ENCODE measurements at places on chromosomes 2 and 18.

GRCh38 chr2:58598171-58598570, 357.0 kb upstream of the FANCL start:
- no peak overlapping the region for H3K27ac ChIP-seq
- no peak overlapping the region for H3K4me3 ChIP-seq
- no peaks in the 10 kb centered on the region for H3K36me3 ChIP-seq
- H3K27me3 ChIP-seq: no peaks in the 10 kb centered on the region
- no peak for DNase-seq
- H3K4me1 ChIP-seq: no peaks in the 10 kb centered on the region

DNA sequence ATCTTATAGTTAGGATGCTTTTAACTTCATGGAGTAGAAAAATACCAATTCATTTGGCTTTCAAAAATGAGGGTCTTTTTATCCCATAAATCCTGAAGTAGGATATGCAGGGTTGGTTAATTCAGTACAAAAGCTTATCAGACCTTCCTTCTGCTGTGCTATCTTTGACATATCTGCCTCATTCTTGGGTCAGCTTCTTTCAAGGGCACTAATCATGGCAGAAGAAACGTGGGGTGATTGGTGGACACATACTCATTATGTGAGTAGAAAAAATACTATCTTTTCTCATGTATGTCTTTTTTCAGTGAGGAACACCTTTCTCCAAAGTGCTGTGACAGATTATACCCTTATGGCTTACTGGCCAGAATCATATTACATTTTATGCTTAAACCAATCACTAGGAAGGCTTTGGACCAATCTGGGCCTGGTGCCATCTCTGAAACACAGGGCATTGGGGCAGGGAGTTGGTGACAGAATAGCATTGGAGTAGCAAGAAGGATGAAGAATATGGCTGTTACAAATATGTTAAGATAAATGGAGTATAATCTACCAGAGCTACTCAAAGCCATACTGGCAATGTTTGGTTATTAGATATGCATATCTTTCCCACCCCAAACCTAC, 10.1 kb downstream of the UGP2 start:
- H3K4me1 ChIP-seq: peaks cover 49% of the 10 kb centered on the region
- H3K27me3 ChIP-seq: no peaks in the 10 kb centered on the region
- no peak for DNase-seq

GRCh38 chr2:231663458-231664212, 44.7 kb upstream of the PTMA start:
- H3K4me3 ChIP-seq: no peak overlapping the region
- H3K27me3 ChIP-seq: no peaks in the 10 kb centered on the region
- peak overlapping the region; percentile 62 for H3K27ac ChIP-seq
- peaks cover 13% of the 10 kb centered on the region for H3K4me1 ChIP-seq
- DNase-seq: no peak

DNA sequence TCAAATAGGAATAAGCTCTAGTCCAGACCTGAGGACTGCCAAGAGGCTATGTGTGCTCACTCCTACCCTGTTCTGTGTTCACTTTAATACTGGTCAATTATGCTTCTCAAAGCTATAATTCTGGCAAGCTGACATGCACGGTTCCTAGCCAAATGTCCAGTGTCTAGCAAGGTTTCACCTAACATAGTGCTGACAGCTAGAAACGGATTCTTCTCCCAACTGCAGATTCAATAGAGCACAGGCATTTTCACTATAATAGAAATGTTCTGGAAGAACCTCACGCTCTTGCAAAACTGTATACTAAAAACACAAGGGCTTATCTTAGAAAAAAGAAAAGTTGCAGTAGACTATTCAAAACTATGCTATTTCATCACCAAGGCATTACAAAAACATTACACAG, 45.1 kb downstream of the HDAC4 start:
- no peak overlapping the region for H3K27ac ChIP-seq
- no peak for DNase-seq
- peaks cover 27% of the 10 kb centered on the region for H3K4me1 ChIP-seq
- H3K4me3 ChIP-seq: no peak overlapping the region
- H3K36me3 ChIP-seq: peaks cover 38% of the 10 kb centered on the region

GRCh38 chr2:157477919-157478318, 34.0 kb upstream of the CYTIP start:
- H3K4me1 ChIP-seq: no peaks in the 10 kb centered on the region
- no peak overlapping the region for H3K27ac ChIP-seq
- no peak for DNase-seq
- no peaks in the 10 kb centered on the region for H3K27me3 ChIP-seq
- H3K4me3 ChIP-seq: no peak overlapping the region

- H3K4me1 ChIP-seq: peaks cover 23% of the 10 kb centered on the region
- no peak for DNase-seq
- H3K36me3 ChIP-seq: peaks cover 6% of the 10 kb centered on the region
- H3K27me3 ChIP-seq: peaks cover 13% of the 10 kb centered on the region
- peak overlapping the region; percentile 39 for H3K27ac ChIP-seq
- peak overlapping the region; percentile 82 for H3K4me3 ChIP-seq
Observed at GRCh38 chr2:37325625-37326071, 1.0 kb upstream of the PRKD3 start.

- H3K27me3 ChIP-seq: peaks cover 3% of the 10 kb centered on the region
- H3K4me1 ChIP-seq: no peaks in the 10 kb centered on the region
- H3K36me3 ChIP-seq: no peaks in the 10 kb centered on the region
- H3K27ac ChIP-seq: no peak overlapping the region
- DNase-seq: no peak
Observed at GRCh38 chr18:60596928-60597327, 224.4 kb upstream of the MC4R start.

DNA sequence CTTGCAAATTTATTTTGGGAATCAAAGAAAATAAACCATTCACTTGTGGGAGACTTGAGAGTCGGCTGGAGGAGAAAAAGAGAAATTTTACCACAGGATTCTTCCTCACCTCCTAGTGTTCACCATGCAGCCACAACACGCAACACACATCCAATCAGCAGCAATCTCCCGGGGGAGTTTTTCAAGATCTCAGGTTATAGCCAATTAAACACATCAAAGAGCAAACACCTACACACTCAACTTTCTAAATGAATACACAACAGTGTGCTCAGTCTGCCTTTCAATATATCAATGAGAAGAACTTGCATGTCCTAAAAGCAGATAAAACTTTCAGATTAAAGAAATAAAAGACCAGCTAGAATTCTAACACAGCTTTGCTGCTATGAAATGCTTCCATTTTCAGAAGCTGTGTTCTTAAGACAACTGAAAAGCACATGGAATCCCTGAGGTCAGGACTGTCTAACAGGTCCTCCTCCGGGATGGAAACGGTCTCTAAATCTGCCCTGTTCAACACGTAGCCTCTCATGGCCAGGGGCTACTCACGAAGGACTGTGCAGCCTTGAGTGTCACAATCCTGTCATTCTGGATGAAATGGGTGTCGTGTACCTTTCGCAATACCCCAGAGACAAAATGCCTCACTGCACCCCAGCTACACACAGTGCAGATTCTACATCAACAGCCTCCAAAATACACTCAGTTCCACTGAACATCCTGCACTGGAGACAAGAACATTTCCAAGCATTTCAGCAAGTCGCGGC, 84.2 kb downstream of the ZNF516 start:
- H3K27me3 ChIP-seq: no peaks in the 10 kb centered on the region
- H3K36me3 ChIP-seq: peaks cover 38% of the 10 kb centered on the region
- no peak overlapping the region for H3K4me3 ChIP-seq
- DNase-seq: peak; percentile 7

- no peaks in the 10 kb centered on the region for H3K27me3 ChIP-seq
- peaks cover 41% of the 10 kb centered on the region for H3K36me3 ChIP-seq
- DNase-seq: no peak
- H3K4me1 ChIP-seq: no peaks in the 10 kb centered on the region
- no peak overlapping the region for H3K4me3 ChIP-seq
Observed at GRCh38 chr18:62556397-62556796, 33.6 kb downstream of the ZCCHC2 start.

DNA sequence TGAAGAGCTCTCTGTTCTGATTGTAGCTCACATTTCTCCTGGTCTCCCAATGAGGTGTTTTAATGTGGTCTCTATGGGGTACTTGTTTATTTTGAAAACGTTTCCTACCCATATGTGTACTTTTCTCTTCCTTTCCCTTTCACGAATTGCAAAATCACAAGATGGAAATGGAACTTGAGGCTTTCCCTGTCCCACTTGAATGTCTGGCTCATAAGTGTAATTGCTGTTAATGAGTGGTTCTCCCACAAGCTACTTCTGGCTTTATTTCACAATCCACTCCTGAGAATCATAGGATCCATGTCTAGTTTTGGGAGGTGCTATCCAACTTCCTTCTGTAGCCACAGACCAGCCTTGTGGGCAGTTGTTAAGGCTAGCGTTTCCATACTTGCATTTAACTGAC, 81.1 kb upstream of the CAVIN2 start:
- no peak for DNase-seq
- no peaks in the 10 kb centered on the region for H3K27me3 ChIP-seq
- H3K4me1 ChIP-seq: peaks cover 10% of the 10 kb centered on the region
- no peak overlapping the region for H3K4me3 ChIP-seq
- no peak overlapping the region for H3K27ac ChIP-seq
- H3K36me3 ChIP-seq: no peaks in the 10 kb centered on the region

DNA sequence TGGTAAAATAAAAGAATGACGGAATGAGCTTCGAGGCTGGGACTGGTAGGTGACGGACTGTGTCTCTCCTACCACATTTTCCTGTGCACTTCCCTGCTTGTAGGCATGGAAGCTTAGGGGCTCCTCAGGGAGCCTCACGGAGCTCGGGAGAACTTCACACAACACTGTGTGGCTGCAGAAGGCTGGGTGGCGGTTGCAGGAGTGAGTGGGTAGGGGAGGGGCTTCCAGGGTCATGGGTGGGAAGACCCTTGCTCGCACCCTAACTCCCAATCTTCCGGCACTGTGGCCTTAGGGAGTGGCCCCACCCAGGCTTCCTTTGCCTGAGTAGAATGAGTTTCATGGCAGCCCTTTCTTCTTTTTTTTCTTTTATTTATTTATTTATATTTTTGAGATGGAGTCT, 128.6 kb downstream of the INHBB start:
- H3K27me3 ChIP-seq: peaks cover 8% of the 10 kb centered on the region
- peaks cover 12% of the 10 kb centered on the region for H3K4me1 ChIP-seq
- no peak for DNase-seq
- H3K4me3 ChIP-seq: no peak overlapping the region
- no peaks in the 10 kb centered on the region for H3K36me3 ChIP-seq

DNA sequence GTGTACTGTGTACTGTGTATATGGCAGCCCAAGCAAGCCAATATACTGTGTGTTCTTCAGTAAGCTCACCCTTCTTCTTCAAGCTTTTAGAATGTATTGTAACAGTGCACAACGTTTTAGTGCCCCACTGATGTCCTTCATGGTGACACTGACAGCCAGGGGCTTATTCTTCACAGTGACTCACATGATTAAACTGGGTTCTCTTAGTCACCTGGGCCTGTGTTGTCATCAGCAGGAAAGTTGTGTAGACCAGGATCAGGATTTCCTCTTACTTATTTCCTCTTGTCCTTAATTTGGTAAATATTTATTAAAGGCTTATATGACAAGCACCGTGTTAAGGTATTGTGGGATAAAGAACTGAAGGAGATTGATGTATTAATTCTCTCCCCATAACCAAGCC, 67.9 kb upstream of the THOC1 start:
- H3K27ac ChIP-seq: no peak overlapping the region
- H3K4me1 ChIP-seq: peaks cover 5% of the 10 kb centered on the region
- H3K36me3 ChIP-seq: peaks cover 18% of the 10 kb centered on the region
- no peaks in the 10 kb centered on the region for H3K27me3 ChIP-seq
- DNase-seq: no peak

- H3K27me3 ChIP-seq: no peaks in the 10 kb centered on the region
- H3K4me3 ChIP-seq: no peak overlapping the region
- no peaks in the 10 kb centered on the region for H3K36me3 ChIP-seq
- no peak overlapping the region for H3K27ac ChIP-seq
- H3K4me1 ChIP-seq: no peaks in the 10 kb centered on the region
Observed at GRCh38 chr18:69035756-69036155, 237.9 kb downstream of the CCDC102B start.

DNA sequence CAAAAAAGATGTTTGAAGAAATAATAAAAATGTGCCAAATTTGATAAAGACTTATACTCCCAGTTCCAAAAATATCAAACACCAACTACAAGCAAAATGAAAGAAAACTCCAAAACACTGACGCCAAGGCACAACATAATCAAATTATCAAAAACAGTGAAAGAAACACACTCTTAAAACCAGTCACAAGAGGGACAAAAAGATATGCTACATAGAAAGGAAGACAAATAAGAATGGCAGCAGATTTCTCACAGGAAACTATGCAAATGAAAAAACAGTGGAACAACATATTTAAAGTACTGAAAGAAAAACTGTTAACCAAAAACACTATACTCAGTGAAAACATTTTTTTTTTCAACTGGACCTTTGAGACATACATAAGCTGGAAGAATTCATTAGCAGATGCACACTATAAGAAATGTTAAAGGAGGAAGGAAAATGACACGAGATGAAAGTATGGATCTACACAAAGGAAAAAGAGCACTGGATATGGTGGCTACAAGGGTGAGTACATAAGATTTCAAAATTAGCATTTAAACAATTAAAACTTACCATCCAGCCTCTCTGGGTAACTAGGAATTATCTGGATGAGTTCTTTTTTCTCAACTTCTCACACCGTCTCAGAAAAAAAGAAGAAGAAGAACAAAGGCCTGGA, 94.0 kb upstream of the ACVR1C start:
- no peak overlapping the region for H3K4me3 ChIP-seq
- no peak overlapping the region for H3K27ac ChIP-seq
- no peaks in the 10 kb centered on the region for H3K27me3 ChIP-seq
- DNase-seq: no peak
- H3K36me3 ChIP-seq: peaks cover 26% of the 10 kb centered on the region

DNA sequence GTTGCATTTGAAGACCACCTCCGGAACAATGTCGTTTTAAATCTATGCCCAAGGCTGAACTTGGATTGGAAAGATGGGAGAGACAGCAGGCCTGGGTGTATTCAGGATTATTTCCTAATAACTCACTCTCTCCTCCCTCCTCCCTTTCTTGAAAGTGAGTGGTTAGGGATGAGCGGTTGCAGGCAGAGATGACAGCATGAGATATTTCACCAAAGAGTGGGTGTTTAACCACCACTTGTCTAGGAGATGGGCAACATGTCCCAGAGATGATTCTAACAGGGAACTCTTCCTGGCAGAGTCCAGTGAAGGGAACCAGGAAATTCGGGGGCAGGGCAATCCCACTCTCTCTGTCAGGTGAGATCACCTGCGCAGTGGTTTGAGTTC, 123.2 kb downstream of the KCTD1 start:
- H3K27me3 ChIP-seq: no peaks in the 10 kb centered on the region
- no peak for DNase-seq
- H3K36me3 ChIP-seq: no peaks in the 10 kb centered on the region
- no peak overlapping the region for H3K4me3 ChIP-seq

Measured in type B pancreatic cell (in vitro differentiated cells).